ENCODE measurements at places on chromosomes 6 and 20.

- DNase-seq, result no peak
Observed at GRCh38 chr6:118565311-118565960, 17.3 kb downstream of the PLN start.

DNA sequence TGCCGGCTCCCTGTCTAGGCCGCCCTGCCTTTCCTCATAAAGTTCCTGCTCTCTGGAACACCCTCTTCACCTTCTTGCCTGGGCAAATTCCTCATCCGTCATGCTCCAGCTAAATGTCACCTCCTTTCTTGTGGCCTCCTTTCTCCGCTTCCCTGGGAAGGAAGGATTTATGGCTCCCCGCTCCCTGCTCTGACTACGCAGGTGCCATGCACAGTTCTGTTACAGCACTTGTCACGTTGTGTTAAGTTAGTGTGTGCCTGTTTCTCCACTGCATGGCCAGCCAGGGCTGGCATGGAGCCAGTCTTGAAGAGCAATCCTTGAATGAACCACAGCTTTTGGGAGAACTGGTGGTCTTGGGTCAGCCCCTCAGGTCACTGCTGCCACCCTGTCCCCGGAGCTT, 61.7 kb downstream of the CD40 start:
- DNase-seq, result no peak

DNA sequence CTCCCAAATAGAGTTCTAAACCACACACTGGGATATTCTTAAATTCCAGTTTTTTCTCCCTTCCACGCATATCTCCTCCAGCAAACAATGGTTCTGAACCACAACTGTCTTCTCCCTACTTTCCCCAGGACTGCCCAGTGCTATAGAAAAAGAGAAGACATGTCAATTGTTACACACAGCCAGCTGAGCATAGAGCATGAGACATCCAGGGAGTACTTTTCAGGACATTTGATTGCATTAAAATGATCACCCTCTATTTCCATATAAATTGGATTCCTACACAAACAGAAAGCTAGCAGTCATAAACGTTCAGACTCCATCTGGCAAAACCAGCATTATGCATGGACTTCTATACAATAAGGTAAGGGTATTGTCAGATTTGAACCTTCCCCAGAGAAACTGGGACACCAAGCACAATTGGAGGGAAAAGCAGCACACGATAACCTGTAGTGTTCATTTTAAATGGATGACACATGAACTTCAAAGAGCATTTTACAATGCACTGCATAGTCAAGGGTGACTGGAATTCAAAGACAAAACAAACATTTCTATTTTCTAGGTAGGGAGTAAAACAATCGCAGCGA, 93.1 kb upstream of the HEY2 start:
- no peak for DNase-seq

DNA sequence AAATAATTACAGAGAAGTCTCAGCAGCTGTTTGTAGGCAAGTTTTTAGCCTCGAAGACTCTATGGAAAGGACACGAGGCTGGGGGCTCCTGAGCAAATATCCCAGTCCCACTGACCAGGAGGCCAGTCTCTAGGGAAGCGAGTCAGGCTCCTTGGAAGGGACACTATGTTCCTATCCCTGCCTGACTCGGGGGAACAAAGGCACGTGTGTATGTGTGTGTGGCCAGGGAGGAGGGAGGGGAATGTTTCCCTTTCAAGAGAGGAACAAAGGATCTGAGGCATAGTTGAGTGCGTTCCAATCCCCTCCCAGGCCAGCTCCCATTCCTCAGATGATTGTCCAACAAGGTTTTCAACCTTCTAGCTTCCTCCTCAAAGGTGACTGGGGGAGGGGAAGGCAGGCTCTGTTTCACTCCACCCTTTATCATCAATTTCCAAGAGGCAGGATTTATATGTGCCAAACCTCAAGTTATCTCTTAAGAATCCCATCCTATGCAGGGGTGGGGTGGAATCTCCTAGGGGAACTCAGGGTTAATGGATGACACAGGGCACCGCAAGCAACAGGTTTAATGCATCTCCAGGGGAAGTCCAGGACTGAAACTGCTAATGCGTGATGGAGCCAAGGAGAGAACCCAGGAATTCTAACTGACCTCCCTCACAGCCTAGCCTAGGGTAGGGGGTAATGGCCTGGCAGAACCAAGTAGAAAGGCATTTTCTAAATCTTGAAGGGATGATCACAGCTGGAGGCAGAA, 9.9 kb downstream of the BCL2L1 start:
- no peak for DNase-seq

DNA sequence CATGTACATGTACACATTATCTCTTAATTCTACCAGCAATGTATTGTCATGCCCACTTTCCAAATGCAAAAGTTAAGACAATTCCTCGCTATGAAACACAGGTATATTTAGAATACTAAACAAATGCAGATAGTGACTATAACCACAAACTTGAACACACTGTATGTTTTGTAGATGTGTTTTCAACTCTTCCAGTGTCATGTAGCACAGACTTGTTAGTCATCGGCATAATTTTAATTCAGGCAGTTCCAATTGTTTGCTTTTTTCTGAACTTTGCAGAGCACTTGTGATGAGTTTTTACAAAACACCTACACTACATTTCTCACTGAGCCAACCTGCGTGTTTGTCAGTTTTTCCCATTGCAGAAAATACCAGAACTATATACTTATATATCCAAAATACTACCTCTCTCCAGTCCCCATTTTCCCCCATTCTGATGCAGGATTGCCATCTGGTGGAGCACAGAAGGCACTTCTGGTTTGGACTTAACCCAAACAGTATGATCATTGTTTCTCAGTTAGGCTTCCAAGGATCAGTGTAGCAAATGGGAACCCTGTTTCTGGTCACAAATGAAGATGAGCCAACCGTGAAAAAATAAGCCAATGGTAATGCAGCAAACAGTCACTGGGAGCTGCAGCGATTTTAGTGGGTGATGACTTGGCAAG, 143.4 kb downstream of the ADGRB3 start:
- no peak for DNase-seq

DNA sequence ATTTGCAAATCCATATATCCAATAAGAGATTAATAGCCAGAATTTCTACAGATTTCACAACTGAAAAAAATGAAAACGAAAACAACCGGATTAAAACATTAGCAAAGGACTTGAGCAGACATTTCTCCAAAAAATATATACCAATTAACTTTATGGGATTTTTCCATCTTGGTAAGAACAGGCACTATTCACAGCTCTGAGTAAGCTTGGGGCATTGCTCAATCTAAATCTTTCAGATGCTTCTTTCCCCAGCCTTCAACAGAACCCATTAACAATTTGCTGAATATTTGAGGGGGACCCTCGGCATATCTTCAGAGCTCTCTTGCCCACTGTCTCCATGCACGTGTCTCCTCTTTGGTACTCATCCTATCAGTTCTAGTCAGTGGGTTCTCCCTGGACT, 111.7 kb upstream of the CD93 start:
- DNase-seq, result no peak

DNA sequence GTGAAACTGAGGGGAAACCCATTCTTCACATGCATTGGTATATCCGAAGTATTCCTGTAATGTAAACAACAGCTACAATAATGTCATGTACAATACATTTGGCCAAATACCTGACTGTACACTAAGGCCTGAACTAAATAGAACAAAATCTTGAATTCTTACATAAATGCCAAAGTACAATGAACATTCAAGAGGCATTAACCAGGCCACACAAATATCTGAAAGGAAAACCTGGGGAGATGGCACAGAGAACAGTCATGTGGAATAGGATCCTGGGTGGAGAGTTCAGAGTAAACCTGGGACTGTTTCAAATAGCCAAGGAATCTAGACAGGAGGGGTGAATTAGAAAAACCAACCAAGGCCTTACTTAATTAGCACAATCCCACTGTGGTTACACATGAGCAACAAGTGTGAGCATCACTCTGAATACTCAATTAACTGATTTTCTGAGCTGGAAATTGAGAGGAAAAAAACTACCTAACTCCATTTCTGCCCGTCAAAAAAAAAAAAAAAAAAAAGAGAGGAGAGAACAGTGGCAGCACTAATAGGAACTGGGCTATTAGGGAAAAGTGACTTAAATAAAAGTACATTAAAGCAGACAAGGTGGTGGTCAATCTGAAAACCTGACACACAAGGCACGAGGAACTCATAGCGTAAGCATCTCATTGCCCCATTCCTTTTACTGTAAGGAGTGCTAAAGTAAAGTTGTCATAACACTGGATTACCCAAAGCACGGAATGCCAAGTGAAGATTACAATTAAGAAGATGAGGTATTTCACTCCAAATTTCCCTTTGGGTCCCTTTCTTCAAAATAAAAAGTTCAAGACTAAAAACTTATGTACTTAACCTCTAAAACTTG, 10.9 kb downstream of the SNX5 start:
- no peak for DNase-seq

DNA sequence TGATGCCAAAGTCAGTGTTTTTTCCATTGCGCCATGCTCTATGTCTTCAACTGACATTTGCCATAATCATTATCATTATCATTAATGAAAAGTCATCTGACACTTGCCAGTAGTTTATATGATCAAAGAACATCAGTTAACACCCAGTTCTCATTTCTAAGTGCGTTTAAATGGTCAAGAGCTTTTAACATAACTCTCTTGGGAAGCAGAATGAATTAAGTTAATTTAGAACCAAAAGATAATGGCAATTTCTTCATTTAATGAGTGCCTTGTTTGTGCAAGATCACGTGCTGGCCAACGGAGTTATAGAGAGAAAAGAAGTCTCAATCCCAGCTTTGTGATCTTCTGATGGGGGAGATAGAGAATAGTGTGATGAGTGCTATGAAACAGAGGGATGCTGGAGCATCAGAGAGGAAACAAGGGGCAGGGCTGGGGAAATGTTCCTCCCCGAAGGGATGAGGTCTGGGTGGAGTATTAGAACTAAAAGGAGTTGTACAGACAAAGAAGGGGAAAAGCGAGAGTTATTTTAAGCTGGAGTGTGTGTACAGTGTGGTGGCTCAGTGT, 20.3 kb downstream of the ANKS1A start:
- no peak for DNase-seq

GRCh38 chr6:147132889-147133288, 71.3 kb upstream of the STXBP5 start:
- no peak for DNase-seq

GRCh38 chr6:151009576-151009975, 144.1 kb downstream of the MTHFD1L start:
- DNase-seq, result no peak

DNA sequence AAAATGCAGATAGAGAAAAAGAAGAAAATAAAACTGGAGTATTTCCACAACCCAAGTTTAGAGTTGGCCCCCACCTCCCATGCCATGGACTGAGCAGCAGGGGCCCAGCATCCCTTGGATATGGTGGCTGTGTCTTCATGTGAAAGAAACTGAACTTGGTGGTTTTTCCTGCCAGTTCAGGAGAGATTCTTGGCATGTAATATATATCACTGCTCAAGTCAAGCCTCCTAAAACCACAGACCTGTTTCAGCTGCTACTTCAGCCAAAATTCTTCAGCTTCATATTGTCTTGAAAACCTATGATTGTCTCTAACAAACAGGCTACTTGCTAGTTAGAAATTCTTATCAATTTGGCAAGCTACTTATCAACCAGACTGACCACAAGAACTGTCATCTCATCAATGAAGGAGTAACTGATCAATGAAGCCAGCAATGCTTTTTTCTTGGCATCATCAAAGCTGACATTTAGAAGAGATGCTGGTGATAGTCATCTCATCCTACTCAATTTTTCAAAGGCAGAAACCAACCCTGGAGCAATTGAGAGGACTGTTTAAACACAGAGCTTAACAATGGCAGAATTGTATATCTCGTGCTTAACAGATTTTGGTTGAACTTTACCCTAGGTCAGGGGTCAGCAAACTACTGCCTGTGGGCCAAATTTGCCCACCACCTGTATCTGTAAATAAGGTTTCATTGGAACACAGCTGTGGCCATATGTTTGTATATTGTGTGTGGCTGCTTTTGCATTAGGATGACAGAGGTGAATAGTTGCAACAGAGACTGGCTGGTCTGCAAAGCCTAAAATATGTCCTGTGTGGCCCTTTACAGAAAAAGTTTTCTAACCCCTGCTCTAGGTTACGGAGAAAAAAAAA, 10.4 kb upstream of the NOL7 start:
- no peak for DNase-seq

- no peak for DNase-seq
Observed at GRCh38 chr6:138869398-138869797, 73.5 kb downstream of the ECT2L start.

DNA sequence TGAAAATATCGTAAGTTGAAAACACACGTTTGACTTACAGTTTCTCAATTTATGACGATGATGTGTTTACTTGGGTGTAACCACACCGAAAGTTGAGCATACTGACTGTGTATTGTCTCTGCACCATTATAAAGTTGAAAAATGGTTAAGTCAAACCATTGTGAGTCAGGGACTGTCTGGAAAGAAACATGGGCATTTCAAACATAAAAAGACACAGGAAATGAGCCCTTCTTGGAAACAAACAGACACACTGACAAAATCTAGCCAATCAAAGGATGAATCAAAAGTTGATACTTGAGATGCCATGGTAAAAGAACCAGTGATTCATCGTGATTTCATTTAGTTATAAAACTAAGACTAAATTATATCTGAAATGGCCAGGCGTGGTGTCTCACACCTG, 5.3 kb downstream of the POPDC3 start:
- DNase-seq, result no peak

- DNase-seq, result no peak
Observed at GRCh38 chr6:25302677-25303128, 23.5 kb downstream of the CARMIL1 start.

DNA sequence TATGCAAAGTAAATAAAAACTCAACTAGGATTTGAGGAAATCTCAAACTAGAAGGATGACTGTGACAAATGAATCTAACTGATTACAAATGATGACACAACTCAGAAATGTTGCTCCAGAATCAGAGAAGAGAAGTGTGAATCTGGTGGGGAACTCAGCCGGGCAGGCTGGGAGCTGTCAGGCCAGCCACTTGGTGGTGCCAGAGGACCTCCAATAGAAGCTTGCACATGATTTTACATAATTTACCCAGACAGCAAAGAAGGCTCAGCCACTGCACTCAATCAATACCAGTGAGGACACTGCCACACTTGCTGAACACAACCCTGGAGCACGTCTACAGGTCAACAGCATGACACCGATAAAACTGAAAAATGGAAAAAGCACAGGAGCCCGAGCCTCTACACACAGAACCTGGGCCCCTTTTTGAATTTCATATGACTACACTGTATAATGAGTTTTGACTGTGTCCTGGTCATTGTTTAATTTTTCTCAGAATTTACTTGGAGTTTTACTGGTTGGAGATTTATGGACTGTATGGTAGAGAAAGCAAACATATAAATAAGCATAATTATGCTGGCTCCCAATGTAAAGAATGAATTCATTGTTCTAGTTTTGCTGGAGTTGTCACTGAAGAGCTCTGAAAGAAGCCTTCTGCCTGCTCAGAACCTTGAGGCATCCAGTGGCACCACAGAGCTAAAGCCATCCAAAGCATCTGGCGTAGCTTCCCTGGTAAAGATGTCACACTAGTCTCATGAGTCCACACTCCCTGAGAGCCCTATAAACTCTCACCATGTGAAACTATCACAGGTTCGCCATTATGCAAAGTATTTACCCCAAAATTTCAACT, 296.5 kb downstream of the THBS2 start:
- DNase-seq, result no peak

DNA sequence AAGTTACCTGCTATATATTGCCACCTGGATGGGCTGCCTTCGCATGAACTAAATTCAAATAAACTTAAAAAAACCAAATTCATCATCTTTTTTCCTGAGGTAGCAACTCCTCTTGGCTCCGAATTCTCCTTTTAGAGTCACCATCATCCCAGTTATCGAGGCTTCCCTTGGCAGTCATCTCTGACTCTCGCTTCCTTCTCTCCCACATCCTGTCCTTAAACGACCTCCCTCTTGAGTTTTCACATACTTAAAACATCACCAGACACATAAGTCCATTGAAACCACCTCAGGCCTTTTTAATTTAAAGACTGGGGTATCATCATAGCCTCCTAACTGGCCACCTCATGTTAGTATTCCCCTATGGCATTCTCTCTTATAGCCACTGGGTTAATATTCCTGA, 296.1 kb upstream of the FLRT3 start:
- no peak for DNase-seq

All from activated gamma-delta T cell (primary cell).